ENCODE measurements at places on chromosomes 3 and 15.
A peak's percentile ranks its signal among the peaks of the same experiment; 100 is the strongest.

- peak; percentile 40 for DNase-seq
Measured at GRCh38 chr15:53160092-53160704, 370.1 kb upstream of the ONECUT1 start.

DNA sequence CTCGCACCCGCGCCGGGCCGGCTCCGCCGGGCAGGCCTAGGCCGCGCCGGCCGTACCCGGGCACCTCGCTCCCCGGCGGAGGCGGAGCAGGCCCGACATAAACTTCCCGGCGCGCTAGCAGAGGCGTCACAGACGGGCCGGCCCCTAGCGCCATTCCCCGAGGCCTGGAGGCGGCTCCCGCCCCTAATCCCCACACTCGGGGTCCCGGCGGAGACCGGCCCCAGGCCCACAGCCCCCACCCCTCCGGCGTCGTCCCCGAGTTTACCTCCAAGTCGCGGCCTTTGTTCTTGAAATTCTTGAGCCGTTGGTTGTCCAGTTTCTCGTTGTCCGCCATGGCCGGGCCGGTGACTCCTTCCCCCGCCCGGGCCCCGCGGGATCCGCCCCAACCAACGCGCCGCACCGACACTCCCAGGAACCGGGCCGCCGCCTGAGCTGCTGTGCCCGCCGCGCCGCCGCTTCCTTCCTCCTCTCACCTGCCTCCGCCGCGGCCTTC is 376 bp downstream of the KPNA4 start:
- DNase-seq: peak; percentile 69

GRCh38 chr15:98966091-98966787 is 41.4 kb downstream of the PGPEP1L start:
- no peak for DNase-seq

- no peak for DNase-seq
Measured at GRCh38 chr3:8638994-8639658, 5.5 kb downstream of the SSUH2 start.

GRCh38 chr3:154955907-154956533 is 124.1 kb upstream of the MME start:
- DNase-seq: no peak

- no peak for DNase-seq
Measured at GRCh38 chr3:108966773-108967172, 13.1 kb upstream of the GUCA1C start.

- no peak for DNase-seq
Measured at GRCh38 chr15:67805666-67806516, 19.4 kb upstream of the SKOR1 start.

DNA sequence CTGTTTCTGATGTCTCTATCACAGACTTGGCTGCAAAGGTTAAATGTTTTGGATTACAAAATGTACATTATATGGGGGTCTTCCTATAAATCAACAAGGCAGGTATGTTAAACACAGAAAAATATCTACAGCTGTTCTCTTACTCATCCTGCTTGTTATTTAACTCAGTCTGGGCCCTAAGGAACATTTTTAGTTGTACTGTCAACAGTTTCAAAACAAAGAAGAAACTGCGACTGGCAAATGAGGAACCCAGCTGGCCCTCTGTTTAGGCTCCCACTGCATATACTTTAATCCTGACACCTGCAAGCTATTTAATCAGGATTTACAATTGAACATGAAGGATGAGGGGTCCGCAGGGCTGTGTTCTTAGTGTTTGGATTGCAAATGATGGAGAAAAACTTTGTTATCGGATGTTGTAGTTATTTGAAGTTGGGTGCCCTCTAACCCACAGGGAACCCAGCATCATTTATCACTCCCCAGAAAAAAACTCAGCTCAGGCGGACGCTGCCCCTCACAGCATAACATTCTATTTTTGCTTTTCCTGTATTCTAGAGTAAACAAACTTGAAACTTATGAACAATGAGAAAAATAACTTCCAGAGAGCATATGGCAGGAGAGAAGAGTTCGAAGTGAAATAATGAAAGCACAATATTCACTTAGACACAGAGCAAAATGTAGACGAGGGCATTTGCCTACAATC is 91.2 kb downstream of the POLR2M start:
- DNase-seq: no peak

GRCh38 chr3:143267989-143268388 is 148.4 kb downstream of the CHST2 start:
- DNase-seq: no peak

DNA sequence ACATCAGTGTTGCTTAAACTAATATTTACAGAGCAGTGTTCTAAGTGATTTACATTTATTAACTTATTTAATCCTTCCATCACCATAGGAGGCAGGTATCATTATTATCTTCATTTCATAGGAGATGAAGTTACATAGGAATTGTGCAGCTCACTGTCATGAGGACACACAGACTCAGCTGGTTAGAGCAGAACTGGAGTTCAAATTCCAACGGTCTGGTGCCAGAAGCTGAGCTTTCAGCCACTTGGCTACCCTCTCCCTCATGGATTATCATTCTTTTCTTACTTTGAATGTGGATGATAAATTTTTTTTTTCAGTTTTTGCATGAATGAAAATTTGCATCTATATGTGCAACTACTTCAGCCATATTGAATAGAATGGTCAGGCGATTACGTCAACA is 86.0 kb upstream of the LRIG1 start:
- no peak for DNase-seq

DNA sequence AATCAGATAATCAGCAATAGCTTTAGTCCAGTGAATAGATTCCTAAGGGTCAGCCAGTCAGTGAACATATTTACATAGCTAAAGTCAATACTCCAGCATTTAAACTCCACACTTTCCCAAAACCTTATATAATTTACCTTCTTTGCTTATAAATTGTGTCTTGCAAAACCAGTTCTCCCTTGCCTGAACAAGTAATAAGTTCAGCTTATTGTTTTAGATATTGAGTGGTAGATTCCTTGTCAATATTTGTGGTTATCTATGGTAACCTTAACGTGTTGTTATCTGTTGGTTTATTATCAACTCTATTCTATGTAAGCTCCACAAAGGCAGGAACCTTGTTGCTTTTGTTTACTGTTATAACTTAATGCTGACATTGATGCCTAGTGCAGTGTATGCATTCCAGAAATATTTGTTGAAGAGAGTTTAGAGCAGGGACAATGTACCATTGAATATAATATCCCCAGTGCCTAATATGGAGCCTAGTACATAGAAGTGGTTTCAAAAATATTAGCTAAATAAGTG is 24.0 kb downstream of the PLSCR5 start:
- no peak for DNase-seq

- DNase-seq: peak; percentile 100
Measured at GRCh38 chr3:50298836-50299637, at the start of the genes HYAL3 and NAA80. TSS of gene HYAL3 (minus strand) at chr3:50299405. CDS start at chr3:50295602, 3,803 bp downstream. TSS of gene NAA80 (minus strand) at chr3:50299405. CDS start at chr3:50297463, 1,942 bp downstream.

DNA sequence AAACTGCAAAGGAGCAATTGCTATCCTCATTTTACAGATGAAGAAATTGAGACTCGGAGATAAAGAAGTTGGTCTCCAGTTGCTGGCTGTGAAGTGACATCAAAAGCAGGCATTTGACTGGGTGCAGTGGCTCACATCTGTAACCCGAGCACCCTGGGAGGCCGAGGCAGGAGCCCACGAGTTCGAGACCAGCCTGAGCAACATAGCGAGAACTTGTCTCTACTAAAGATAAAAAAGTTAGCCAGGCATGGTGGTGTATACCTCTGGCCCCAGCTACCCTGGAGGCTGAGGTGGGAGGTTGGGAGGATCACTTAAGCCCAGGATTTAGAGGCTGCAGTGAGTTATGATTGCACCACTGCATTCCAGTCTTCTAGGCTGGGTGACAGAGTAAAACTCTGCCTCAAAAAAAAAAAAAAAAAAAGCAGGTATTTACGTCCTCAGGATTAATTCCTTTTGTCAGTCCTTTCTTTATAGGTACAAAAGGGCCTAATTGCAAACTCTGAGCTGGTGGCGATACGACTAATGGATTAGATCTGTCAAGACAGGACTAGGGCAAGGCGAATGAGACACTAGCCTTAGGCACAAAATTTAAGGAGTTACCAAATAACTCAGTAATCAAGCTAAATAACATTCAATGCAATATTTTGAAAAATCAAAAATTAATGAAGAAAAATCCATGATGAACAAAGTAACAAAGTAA is 5.9 kb upstream of the DNASE1L3 start:
- DNase-seq: no peak

- no peak for DNase-seq
Measured at GRCh38 chr15:64982472-64982871, 7.2 kb downstream of the SPG21 start.

GRCh38 chr15:60407415-60407805 is 9.6 kb upstream of the ANXA2 start:
- no peak for DNase-seq

- DNase-seq: no peak
Measured at GRCh38 chr3:4758957-4759656, 220.1 kb upstream of the BHLHE40 start.

DNA sequence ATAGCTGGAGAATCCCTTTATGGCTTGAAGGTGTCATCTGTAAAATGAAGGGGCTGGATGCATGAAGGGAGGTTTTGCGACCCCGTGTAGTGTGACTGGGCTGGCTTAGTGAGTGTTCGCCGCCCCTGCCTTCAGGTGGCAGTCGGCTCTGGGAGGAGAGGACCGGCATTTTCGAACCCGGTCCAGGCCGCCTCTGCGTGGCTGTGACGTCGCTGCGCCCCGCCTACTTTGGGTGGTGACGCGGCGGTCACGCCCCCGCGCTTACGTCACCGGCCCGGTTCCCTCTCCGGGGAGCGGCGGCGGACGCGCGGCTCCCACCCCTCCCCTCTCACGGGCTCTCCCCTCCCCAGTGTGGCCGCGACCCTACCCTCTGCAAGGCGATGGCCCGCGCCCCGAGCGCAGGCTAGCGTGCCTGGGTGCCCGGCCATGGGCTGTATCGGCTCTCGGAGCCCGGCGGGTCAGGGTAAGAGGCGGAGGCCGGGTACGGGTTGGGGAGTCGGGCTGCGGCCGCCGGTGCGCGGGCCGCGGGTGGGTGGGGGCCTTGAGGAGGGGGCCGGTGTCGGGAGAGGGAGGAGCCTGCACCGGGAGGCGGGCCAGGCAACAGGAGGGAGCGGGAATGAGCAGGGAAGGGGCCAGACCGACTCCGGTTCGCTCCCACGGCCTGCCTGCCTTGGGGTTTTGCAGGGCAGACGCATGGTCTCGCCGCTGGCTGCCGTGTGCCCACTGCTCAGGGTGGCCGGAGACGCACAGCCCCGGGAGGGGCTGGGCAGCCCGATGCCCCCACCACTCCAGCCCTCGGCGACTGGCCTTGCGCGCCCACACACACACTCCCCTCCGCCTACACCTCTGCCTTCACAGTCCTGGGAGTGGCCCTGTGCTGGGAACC is 1.5 kb upstream of the FAM131A start:
- DNase-seq: peak; percentile 90

GRCh38 chr15:90412356-90413194 is 24.5 kb downstream of the IQGAP1 start:
- DNase-seq: peak; percentile 73

GRCh38 chr3:24829011-24829581 is 334.4 kb upstream of the THRB start:
- peak; percentile 73 for DNase-seq

DNA sequence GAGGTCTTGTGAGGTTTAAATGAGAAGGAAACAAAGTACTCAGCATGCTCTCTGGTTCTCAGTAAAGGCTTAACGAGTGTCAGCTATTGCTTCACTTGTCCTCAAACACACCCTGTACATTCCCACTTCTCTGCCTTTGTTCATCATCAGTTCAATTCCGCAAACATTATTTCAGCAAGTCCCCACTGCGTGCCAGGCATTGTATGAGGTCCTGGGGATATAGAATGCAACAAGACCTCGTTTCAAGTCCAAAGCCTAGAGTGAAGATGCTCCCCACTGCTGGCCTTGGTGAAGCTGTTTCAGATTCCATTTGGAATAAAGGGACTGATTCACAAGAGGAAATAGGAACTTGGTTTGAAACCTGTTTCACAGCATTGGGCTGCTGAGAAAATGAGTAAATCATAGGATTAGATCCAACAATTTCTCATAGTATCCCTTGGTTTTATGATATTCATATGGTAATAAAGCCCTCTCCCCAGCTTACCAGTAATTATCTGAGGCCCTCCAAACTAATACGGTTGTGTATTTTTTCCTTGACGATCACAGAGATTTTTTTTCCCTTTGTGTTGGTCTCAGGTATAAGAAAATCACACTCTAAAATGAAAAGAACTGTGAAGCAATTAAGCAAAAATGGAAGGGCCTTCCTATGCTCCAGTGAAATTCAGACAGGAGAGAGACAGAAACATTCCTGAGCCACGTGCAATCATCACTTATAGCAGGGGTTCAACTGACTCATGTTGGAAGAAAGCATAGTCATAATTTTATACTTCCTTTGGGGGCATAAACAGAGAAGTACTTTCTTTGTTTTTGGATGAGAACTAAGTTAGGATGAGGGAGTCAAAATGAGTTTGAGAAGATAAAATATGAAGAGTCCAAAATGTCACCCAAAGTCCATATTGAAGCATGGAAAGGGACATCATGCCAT is 258.6 kb downstream of the RORA start:
- DNase-seq: no peak

DNA sequence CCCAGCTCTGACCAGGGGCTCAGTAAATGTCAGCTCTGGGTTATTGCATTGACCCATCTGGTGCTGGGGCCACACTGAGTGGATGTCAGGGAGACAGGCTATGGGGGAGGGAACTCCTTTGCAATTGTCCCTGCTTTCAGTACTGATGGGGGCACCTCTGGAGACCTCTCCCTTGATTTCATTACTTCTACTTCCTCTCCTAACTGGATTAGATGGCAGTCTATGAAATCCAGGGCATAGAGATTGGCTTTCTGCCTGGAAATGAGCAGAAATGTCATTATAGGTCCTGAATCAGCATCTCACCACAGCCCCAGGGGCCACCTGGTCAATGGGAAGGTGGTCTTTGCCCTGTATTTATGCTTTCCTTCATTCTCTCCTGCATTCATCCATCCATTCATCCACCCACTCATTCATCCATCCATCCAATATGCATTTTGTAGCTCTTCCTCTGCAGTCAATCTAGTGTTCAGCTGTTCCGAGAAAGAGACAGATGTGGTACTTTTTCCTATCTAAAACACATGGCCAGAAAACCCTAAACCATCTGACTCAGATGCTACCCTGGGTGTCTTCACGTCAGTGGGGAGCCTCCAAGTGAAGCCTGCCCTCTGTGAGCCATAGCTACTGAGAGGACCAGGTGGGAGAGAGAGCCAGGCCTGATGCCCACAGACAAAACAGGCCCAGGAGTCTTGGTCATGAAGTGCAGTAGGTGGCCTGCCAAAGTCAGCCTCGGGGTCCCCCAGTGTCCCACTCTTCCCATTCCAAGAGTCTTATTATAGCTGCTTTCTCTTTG is 57.1 kb downstream of the CCDC33 start:
- no peak for DNase-seq

- no peak for DNase-seq
Measured at GRCh38 chr15:48021336-48022086, 99.3 kb upstream of the SLC24A5 start.

Data from body of pancreas (tissue), 4 donors.